CD8-positive, alpha-beta T cell (primary cell): ENCODE measurements at places on chromosomes 1 and 21.

DNA sequence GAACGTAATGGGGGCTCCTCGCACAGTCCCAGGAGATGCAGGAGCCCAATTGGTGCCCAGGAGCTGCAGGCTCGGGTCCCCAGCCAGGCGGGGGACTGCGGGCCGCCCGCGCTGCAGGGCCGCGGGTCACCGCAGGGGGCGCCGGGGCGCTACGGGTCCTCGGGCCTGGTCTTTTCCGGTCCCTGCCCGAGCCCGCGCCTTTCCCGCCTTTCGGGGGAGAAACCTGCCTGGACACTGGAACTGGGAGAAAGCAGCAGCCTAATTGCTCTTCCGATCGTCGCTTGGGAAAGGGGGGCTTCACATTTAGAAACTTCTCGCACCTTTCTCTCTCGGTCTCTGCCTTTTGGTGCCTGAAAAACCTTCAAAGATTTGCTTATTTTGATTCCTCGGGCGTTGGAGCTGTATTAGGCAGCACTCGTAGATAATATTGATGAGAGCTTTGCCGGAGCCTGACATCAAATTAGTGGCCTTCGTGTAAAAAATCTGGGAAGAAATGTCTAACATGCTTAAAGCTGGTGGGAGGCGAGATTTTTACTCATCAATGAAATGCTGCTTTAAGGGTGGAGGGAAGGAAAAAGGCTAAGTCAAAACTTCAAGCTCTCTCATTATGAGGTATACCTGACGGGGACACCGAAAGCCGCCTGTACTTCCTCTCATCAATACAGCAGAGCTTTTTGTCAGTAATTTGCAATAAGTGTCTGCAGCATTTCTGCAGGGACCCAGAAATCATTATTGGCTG lies 12.6 kb upstream of the BARHL2 start:
- DNase-seq: no peak

DNA sequence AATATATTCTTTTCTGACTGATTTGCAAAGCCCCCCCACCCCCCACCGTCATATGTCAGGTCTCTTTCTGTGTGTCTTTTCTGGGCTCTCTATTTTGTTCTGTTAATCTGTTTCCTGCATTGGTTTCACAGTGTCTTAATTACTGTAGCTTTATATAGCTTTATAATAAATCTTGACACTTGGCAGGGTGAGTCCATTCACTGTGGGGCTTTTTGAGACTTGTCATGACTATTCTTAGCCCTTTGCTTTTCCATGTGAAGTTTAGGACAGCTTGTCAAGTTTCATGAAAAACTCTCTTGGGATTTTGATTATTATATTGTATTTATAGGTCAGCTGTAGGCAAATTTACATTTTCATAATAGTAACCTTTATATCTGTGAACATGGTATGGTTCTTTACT lies 50.4 kb downstream of the MIGA1 start:
- DNase-seq: no peak

DNA sequence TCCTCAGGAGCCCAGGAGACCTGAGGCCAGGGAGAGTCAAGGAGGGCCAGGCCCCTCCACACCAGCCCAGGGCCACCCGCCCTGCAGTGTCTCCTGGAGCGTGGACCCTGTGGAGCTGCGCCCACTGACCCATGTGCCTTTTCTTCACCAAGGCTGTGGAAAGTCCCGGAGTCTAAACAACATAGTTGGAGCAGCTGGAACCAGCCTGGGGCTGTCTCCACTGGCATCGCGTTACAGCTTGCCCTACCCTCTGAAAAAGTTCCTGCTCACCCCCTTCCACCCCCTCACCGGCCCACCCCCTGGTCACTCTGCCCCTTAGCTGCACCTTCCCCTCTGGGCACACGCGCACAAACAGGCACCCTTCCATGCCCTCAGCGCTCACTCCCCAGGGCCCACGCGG lies 18.3 kb downstream of the KCNC4 start:
- DNase-seq: no peak

GRCh38 chr21:16199539-16199938 lies 469.8 kb downstream of the USP25 start:
- DNase-seq: no peak

GRCh38 chr1:231757101-231757404 lies 130.5 kb downstream of the DISC1 start:
- DNase-seq: no peak

DNA sequence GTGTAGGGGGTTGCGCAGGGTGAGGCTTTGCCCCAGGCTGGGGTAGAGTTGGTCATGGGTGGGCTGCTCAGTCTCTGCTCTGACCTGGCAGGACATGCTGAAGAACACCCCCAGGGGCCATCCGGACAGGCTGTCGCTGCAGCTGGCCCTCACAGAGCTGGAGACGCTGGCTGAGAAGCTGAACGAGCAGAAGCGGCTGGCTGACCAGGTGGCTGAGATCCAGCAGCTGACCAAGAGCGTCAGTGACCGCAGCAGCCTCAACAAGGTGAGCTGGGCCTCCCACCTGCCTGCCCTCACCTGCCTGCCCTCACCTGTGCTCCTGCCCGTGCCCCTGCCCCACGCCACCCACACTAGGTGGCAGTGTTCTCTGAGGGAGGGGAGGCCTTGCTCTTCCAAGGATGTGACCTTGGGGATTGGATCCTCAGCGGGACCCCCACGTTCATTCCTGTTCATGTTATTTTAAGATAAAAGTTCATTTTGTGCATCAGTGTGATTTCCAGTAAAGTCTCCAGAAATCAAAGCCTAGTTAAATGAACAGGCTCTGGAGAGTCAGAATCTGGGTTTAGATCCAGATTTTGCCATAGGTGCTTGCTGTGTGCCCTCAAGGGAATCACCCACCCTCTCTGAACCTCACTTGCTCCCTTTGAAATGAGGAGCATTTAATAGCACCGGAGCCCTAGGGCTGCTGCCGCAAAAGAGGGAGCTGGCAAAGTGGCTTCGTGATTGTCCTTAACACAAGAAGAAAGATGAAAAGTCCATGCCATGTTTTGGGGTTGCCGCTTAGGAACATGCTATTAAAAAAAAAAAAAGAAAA lies 87.9 kb downstream of the ARHGEF10L start:
- DNase-seq: no peak

- DNase-seq: no peak
Observed at GRCh38 chr1:21914450-21914849, 22.7 kb downstream of the HSPG2 start.

GRCh38 chr1:244083383-244083943 lies 32.4 kb downstream of the ZBTB18 start:
- DNase-seq: no peak

- no peak for DNase-seq
Observed at GRCh38 chr21:44289381-44290010, 3.8 kb downstream of the AIRE start.

DNA sequence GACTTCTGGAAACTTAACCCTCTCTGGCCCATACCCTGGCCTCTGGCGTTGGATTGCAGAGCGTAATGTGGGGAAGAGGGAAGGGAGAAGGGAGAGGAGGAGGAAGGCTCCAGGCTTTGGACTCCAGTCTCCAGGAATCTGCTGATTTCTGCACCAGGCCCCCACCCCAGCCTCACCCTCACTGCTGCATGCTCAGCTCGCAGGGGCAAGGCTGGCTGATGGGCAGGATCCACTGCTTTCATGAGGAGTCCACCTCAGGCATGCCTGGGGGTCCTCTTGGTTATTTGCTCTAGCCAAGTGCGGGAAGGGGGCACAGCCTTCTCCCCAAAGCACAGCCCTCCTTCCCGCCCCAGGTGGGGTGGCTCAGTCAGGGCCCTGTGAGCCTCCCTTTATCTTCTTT lies 3.7 kb downstream of the OLFML3 start:
- no peak for DNase-seq

GRCh38 chr21:14438211-14438610 lies 55.3 kb upstream of the HSPA13 start:
- no peak for DNase-seq

DNA sequence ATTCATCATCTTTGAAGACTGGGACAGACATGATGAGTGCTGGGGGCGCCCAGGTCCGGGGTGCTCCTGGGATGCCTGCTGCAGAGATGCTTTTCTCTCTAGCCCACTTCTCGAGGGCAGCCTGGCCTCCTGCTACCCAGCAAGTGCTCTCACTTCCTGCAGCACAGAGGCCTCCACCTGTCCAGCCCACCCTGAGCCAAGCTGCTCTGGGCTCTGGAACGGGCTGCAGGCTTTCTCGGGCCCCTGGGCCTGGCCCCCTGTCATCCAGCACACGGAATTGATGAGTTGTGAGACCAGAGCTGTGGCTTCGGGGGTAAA lies 469.5 kb upstream of the VAMP3 start:
- no peak for DNase-seq

GRCh38 chr1:197145446-197146024 lies 934 bp downstream of the ASPM start:
- no peak for DNase-seq

GRCh38 chr1:11617314-11617713 lies 36.9 kb downstream of the FBXO2 start:
- DNase-seq: no peak

GRCh38 chr1:202752774-202753173 lies 42.5 kb upstream of the SYT2 start:
- no peak for DNase-seq

- no peak for DNase-seq
Observed at GRCh38 chr1:115479055-115479482, 141.0 kb upstream of the NGF start.

DNA sequence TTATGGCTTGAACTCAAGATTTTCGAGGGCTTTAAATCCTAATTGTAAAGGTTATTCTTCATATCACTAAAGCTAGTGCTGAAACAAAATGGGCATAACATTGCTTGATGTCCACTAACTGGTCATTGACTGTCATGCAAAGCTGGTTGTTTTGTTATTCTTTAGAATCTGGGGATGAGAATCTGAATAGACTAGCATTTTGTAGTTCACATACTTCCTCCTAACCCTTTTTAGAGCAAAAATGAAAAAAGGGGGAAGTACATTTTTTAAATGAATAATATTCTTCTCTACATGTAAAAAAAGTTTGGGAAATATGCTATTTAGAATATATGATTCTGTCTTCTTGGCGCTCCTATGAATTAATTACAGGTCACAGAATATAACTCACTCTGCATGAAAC lies 72.2 kb upstream of the HMCN1 start:
- DNase-seq: no peak

GRCh38 chr1:3116560-3116959 lies 47.6 kb downstream of the PRDM16 start:
- DNase-seq: no peak

GRCh38 chr1:205914155-205914507 lies 29.1 kb downstream of the SLC26A9 start:
- no peak for DNase-seq

DNA sequence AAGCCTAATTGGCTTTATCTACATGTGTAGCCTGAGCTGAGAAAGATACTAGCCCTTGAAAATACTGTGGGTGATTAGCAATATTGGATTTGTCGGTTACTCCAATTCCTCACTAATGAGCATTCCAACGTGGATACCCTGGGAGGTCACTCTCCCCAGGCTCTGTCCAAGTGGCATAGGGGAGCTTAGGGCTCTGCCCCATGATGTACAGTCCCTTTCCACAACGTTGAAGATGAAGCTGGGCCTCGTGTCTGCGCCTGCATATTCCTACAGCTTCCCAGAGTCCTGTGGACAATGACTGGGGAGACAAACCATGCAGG lies 2.6 kb downstream of the RCC1 start:
- DNase-seq: no peak

- no peak for DNase-seq
Observed at GRCh38 chr1:37998913-37999429, 6.3 kb downstream of the FHL3 start.

DNA sequence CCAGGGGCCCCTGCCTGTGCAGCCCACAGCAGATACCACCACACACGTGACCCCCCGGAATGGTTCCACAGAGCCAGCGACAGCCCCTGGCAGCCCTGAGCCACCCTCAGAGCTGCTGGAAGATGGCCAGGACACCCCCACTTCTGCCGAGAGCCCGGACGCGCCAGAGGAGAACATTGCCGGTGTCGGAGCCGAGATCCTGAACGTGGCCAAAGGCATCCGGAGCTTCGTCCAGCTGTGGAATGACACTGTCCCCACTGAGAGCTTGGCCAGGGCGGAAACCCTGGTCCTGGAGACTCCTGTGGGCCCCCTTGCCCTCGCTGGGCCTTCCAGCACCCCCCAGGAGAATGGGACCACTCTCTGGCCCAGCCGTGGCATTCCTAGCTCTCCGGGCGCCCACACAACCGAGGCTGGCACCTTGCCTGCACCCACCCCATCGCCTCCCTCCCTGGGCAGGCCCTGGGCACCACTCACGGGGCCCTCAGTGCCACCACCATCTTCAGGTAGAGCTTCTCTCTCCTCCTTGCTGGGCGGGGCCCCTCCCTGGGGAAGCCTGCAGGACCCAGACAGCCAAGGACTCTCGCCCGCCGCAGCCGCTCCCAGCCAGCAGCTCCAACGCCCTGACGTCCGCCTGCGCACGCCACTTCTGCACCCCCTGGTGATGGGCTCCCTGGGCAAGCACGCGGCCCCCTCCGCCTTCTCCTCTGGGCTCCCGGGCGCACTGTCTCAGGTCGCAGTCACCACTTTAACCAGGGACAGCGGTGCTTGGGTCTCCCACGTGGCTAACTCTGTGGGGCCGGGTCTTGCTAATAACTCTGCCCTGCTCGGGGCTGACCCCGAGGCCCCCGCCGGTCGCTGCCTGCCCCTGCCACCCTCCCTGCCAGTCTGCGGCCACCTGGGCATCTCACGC lies 51.0 kb downstream of the COL18A1 start:
- DNase-seq: no peak

DNA sequence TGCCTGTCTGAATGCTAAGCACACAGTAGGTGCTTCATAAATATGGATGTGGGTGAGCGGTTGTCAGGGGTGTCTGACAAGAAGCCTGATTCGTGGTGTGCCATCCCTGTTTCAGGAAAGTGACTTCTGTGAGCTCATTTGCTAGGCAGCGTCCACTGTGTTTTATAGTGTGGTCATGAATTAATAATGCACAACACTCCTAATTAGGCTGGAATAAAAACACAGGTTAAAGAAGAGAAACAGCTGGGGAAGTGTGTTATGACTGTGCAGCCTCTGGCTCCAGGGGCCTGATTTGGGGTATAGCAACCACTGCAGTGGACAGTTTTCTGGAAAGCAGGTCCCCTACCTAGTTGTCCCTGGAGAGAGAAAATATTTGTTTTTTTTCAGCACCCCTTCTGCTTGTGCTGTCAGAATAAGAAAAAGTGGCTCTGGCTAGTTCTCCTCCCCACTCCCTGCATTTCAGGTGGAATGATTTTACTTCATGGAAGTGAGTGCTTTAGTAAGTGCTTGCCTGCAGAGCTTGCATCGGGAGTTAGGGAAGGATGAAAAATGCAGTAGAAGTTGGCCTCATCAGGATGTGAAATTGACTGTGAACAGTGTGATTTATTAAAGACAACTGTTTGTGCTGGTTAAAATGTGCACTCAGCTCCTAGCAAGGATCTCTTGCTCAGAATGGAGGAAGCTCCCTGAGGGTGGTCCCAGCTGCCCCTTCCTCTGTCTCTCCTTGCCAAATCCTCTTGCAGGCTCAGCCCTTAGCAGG lies 333.8 kb downstream of the HHAT start:
- DNase-seq: no peak

- no peak for DNase-seq
Observed at GRCh38 chr1:115969509-115969908, 6.8 kb upstream of the SLC22A15 start.

DNA sequence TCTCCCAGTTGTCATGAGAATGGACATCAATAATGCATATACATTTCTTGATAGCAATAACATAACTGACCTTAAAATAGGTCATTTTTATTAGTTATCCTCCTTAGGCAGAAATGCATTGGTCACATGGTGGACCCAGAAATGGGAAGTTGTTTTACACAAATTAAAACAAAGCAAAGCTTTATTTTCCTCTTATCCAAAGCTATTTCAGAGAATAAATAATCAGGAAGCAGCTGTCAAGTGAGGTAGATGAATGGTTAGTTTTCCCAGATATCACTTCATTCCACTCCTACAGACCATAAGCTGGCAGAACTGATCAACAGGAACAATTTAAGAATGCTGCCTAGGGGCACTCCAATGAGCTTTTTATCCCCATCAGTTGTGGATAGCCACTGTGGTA lies 16.0 kb upstream of the OLIG1 start:
- no peak for DNase-seq
